Stimulated activated CD8-positive, alpha-beta memory T cell treated with anti-CD3 and anti-CD28 coated beads, Interleukin-4, amount 100 ng/mL, for 1 hour (primary cell): ENCODE measurements at places on chromosomes 3 and 15.

- no peak for DNase-seq
These were observed 626.4 kb upstream of the GOLIM4 start for GRCh38 chr3:168722091-168722490.

DNA sequence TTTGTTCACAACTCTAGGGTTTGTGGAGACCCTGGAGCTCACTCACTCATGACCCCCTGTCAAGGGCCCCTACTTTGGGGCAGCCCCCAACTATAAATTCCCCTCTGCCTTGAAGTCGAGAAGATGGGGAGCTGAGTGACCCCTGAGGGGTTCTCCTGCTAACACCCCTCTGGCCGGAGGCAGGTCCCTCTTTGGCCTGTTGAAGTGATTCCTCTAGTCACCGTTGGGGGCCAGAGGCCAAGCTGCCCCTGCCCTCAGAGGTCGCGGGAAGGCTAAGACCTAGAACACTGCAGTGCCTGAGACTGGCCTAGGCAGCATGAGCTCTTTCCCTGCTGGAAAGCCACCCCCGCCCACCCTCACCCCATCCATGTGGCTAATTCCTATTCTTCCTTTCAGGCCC, 15.4 kb upstream of the SKOR1 start:
- DNase-seq, result no peak

DNA sequence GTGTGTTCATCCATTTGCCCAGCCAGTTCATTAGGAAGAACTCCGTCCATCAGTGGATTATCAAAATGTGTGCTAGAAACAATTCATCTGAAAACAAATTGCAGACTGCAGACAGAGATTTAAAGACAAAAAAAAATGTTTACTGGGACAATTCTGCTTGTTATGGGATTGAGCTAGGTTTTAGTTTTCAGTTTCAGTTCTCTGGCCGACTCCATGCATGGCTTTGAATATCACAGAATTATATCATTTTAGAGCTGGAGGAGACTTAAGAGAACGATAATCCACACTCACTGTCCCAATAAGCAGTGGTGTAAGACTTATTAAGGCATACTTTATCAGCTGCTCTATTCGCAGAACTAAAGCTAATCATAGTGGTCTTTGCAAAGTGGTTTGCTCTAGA, 51.1 kb downstream of the TFG start:
- DNase-seq, result no peak

DNA sequence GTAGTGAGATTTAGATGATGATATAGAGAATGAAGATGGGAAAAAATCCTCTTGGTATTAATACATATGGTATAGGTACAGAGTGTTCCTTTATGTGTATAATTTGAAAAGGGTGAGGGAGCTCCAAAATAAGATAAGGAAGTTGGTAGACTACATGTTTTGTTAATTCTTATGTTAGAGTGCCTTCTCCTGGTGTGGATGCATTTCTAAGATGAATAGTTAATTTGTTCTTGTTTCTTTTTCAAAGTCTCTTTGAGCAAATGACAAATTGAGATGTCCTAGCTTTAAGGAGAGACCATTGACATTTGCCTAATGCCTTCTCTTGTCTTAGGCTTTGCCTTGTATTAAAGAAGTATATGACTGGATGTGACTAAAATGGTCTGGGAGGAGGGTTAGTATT, 34.1 kb downstream of the AKAP13 start:
- DNase-seq, result no peak

DNA sequence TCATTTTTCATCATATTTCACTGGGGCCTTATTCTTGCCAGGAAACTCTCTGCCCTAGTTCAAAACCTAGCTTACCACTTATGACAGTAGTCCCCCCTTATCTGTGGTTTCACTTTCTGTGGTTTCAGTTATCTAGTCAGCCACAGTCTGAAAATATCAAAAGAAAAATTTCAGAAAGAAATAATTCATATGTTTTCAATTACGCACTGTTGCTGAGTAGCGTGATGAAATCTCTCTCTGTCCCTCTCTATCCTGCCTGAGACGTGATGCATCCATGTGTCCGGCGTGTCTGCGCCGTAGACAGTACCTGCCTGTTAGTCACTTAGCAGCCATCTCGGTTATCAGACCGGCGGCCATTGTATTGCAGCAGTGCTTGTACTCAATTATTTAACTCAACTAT, 369.9 kb upstream of the MCTP2 start:
- DNase-seq, result no peak

GRCh38 chr3:146339349-146339748, 88.4 kb upstream of the PLSCR4 start:
- no peak for DNase-seq

GRCh38 chr15:85906640-85907039, 111.9 kb upstream of the KLHL25 start:
- no peak for DNase-seq

DNA sequence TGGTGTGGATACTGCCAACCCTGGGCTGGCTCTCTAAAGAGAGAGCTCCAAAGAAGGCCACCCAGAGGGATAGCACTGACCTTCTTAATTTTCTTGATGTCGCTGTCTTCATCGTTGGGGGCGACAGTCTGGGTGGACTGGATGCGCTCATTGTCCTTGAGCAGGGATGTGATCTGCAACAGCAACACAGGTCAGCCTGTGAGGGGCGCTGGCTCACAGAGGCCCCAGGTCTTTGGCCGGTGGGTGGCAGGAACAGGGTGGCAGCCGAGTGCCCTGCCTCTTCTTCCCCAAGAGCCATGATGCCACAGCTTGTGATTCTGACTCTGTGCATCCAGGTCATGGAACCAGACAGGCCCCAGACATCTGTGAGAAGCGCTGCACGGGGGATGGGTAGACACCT, 41.2 kb downstream of the RASGRF1 start:
- DNase-seq, result no peak

DNA sequence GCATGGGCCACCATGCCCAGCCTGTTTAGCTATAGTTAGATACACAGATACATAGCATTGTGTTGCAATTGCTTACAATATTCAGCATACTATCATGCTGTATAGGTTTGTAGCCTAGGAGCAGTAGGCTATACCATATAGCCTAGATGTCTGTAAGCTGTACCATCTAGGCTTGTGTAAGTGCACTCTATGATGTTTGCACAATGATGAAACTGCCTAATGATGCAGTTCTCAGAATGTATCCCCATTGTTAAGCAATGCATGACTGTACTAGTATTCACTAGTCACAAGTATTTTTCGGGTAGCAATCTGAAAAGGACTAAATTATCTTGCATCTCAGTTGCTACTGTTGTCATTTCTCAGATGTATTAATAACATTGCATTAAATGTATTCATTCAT, 16.0 kb downstream of the PIGB start:
- no peak for DNase-seq

DNA sequence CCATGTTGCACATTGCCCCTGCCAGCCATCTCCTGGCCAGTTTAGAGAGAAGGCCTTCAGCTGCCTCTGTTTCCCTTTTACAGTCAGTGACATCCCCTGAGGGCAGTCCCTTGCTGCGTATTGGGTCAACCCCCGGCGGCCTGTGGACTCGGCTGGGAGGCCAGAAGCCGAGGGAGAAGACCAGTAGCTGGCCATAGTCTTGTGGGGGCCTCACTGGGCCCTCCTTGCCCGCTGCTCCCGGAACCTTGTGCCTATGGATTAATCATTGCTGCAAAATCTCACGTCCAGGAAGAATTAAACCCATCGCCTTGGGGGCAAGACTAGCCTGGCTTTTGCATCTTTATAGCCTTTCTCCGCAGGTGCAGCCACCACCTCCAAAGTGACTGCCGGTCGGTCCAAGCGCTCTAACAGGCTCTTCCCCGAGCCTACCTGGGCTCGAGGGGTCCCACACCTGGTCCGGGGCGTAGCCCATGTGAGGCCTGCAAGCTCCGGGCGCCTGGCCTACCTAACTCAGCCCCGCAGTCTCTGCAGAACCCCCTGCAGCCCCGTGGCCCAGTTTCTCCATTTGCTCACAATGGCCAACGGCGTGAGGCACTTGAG, 870 bp upstream of the CHAC1 start:
- no peak for DNase-seq

- DNase-seq, result no peak
These were observed 274.2 kb upstream of the ICE2 start for GRCh38 chr15:60752973-60753720.

DNA sequence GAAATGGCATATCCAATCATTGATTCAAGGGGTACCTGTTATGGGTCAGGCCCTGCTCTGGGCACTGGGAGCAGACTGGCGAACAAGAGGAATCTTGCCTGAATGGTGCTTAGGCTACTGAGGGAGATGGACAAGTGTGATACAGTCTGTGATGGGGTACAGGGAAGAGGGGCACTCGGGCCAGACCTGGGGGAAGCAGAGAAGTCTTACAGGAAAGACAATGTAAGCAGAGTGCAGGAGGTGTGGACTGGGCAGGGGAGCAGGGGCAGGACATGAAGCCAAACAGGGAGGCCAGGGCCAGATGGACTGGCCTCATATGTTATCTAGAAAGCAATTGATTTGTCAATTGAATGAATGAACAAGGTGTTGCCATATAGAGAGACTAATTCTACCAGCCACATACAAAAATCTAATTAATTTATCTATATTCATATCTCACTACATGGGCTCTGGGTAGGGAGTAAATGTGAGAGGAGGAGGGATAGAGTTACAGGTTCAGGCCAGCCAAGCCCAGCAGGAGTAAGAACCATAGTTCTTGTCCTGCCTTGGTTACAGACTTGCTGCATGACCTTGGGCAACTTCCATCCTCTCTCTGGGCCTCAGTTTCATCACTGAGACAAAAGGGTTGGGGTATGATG, 3.6 kb upstream of the IGDCC4 start:
- DNase-seq, result no peak

GRCh38 chr15:38254051-38254883, 1.6 kb downstream of the SPRED1 start:
- DNase-seq, result no peak

DNA sequence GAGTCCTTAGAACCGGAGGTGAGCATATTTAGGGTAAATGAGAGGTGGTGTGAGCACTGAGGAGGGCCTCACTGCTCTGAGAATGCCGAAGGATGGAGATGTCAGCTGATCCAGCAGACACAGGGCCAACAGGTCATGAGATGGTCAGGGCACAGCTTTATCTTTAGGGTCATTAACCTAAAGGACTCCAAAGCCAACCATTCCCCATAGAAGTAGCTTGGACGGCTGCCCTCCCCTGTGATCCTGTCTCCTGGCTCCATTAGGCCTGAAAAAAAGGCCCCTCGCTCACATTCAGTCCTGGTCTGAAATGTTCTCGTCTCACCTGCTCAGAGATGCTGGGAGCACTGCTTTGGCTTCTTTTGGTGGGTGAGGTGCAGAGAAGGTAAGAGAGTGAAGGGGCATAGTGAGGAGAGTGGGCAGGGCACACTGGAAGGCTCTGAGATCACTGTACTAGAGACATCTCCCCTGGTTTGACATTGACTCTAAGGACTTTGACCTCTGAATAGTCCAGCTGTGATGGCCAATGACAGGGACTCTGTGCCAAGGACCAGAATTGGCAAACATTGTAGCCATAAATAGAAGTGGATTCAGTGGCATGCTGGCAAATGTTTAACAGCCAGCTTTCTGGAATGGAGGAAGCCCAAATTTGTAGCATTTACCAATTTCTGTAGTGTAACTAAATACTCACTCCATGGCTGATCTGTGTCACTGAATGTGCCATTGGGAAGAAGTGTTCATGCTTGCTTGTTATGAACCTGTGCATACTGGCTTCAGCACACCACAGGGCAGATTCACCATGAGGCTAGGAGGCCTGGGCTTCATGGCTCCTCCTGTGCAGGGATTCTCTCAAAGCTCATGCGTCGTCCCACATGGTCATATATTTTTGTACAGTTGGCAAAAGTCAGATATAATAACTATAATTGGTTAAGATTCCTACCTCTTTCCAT, 76.2 kb upstream of the MRPS22 start:
- DNase-seq, result no peak

DNA sequence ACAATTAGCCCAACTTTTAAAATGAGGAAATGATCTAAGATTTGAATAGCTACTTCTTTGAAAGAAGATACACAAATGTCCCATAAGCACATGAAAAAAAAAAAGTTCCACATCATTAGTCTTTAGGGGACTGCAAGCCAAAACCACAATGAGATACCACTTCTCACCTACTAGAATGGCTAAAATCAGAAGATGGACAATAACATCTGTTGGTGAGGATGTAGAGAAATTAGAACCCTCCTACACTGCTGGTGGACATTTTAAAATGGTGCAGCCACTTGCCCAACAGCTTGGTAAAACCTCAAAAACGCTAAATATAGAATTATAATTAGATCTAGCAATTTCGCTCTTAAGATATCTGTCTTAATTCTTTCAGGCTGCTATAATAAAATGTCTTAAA, 77.1 kb downstream of the MEX3B start:
- no peak for DNase-seq

GRCh38 chr3:25567388-25567787, 97.3 kb downstream of the TOP2B start:
- DNase-seq, result no peak

DNA sequence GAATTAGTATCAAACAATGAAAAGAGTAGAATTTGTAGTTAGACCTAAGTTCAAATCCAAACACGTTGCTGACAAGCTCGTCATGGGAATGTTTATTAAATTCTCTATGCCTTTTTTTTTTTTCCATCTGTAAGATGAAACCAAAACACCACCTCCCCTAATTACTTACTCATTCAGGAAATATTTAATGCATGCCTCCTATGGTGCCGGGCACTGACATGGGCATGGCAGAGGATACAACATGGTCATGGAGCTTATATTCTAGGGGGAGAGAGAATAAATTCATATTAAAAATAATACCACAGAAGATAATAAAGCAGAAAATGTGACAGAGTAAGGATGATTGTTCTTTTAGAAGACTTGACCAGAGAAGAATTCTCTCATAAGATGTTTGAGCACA, 215.8 kb downstream of the RYR3 start:
- DNase-seq, result no peak

- no peak for DNase-seq
These were observed 420.6 kb downstream of the TUSC7 start for GRCh38 chr3:117130222-117130621.

GRCh38 chr3:187944390-187945179, 199.3 kb upstream of the BCL6 start:
- DNase-seq, result no peak

DNA sequence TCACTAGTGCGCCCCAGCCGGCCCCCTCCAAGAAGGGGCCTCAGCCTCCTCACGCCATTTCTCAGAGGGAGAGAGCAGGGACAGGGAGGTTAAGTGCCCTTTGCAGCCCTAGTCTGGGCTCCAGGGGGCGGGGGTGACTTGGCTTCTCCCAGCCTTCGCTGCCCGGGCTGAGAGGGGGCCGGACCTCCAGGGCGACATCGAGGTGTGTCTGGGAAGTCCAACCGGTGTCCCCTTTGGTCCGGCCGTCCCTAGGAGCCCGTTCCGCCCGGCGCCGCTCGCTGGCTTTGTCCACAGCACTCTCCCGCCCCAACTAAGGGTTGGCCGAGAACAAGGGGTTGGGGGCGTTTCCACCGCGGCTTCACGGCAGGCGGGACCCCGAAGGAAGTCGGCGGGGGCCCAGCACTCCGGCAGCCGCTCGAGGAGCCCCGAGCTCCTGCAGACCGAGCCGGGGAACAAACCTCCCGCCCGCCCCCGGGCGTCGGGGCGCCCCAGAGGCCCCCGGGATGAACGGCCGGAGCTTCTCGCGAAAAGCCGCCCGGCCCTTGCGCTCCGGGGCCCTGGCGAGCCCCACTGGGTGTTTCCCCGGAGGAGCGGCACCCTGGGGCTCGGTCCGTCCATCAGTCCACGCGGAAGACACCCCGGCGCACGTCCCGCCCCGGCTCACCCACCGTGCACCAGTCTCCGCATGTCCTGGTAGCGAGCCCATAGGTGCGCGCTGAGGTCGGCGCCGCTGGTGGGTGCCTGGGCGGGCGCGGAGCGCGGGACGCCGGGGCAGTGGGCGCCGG, 627 bp downstream of the NT5DC2 start:
- no peak for DNase-seq

GRCh38 chr15:68025835-68026424, 28.2 kb upstream of the PIAS1 start:
- DNase-seq, result no peak
